NCI-H2081 (cell line): ENCODE measurements at places on chromosomes 3 and 15.

- peak; percentile 81 for DNase-seq
Measured at GRCh38 chr15:89143503-89144162, 55.4 kb downstream of the ABHD2 start.

DNA sequence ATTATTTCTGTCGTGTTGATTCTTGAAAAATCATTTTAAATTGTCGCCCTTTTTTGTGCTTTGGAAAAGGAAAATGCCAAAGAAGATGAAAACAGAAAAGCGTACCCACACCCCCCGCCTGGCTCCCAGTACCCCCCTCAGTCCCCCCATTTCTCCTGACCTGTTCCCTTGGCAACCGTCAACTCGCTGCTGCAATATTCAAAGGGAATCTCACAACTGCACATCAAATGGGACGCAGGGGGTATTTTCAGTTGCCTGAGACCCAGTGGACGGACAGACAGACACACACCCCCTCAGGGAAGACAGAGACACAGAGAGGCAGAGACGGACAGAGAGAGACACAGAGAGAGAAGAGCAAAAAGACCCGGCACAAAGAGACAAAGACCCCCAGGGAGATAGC, 83.5 kb upstream of the PRR20G start:
- DNase-seq: no peak

- no peak for DNase-seq
Measured at GRCh38 chr3:53824795-53825194, 21.4 kb downstream of the CHDH start.

DNA sequence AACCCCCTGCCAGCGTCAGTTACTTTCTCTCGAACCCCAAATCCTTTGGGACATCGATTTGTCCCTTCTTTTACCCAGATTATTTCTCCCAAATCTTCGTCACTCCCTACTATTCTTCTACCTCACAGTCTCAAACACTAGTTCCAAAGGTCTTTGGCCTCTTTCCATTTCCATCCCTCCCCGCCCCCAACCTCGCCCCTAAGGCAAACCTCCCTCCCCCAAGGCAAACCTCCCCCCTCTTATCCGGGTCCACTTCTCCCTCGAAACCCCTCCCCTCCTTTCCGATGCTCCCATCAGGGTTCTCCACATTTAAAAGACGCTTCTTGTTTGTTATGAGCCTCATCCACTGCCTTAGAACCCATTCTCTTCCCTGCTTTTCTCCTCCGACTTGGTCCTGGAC, 583 bp downstream of the EAF1 start:
- no peak for DNase-seq

GRCh38 chr3:107752202-107752990, 229.6 kb downstream of the BBX start:
- DNase-seq: peak; percentile 50

DNA sequence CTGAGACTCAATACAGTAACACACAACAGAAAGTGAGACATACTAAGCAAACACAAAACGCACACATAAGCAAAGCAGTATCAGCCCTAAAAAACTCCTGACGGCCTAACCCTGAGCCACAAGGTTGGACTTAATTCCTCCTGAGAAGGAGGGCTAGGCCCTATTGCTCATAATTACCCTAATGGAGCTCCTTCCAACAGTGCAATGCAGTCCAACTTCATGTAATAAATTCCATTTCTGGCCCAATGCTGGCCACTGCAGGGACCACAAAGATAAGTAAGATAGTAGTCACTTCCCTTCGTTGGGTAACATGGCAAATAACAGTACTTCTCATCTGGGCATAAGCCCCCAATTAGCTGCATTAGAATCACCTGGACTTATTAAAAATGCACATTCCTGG, 4.2 kb downstream of the VPS39 start:
- no peak for DNase-seq

GRCh38 chr3:184236033-184236410, 6.6 kb downstream of the VWA5B2 start:
- no peak for DNase-seq

GRCh38 chr3:150145659-150146058, 175.0 kb upstream of the PFN2 start:
- no peak for DNase-seq

- no peak for DNase-seq
Measured at GRCh38 chr15:29765898-29766527, 56.3 kb downstream of the TJP1 start.

- DNase-seq: no peak
Measured at GRCh38 chr3:13657660-13658435, 108.9 kb downstream of the FBLN2 start.

DNA sequence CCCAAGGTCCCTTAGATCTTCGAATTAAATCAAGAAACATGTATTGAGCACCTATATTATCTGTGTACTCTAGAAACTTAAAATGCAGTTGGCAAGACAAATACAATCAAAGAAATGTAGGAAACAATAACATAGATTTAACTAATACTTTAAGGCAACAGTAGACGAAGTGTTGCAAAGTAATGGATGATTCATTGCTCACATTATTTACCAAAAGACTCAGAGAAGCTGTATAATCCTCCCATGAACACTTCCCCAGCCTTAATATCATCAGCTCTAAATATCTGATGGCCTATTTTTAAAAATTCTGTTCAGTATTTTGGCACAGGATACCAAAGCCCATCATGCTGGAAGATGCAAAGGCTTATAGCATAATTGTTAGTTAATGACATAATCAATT, 272.1 kb upstream of the TTC14 start:
- DNase-seq: no peak

GRCh38 chr15:34436126-34436955, 1.3 kb downstream of the GOLGA8A start:
- DNase-seq: no peak

- no peak for DNase-seq
Measured at GRCh38 chr3:189999718-190000117, 121.0 kb downstream of the P3H2 start.

DNA sequence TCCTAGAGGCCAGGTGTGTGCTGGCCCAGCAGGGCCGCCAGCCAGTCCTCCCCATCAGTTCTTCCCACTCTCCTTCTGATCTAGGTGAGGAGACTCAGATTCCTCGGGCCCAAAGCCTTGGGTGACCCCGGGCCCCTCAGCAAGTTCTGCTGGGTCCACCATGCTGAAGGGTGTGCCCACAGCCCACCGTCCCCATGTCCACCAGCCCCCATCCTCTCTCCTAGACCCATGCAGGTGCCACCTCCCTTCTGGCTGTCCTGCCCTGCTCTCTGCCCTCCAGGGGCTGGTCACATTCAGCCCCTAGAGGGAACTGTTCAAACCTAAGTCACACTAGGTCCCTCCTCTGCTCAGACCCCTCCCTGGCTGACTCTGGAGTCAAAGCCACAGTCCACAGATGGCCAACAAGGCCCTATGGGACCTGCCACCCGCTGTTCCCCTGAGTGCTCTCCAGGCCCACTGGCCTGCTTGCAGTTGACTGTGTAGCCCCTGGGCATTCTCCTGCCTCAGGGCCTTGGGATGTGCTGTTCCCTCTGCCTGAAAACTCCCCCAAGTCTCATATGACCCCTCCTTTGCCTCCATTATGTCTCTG, 878 bp upstream of the TLR9 start:
- DNase-seq: no peak

DNA sequence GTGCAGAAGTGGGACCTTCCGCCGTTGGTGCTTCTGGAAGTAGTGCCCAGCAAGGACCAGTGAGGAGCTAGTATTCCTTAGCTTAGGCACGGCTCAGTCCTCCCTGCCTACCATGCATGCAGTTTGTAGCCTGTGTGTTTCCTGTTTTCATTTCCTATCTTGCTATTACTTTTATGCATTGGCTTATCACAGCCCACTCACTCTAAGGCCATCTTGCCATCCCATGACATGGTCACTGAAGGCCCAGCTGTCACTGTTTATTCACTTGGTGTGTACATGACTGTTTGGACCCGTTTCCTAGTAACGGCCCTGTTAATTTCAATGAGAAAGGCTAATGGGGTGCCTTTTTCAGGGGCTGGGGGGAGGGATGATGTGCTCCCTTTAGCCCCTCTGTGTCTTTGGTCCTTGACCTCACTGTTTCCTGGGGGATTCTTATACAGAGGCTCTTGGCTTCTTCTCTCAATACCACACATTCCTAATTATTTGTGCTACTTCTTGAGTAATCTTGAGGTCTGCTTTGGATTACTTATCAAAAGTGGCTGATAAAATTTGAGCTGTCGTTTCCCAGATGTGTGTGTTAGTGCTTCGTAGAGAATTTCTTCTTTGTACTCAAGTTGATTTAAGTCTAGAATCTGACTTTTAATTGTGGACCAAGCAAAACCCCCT, 24.5 kb upstream of the TRAK1 start:
- DNase-seq: peak; percentile 14

- DNase-seq: no peak
Measured at GRCh38 chr15:58139989-58140522, 1.9 kb downstream of the AQP9 start.

DNA sequence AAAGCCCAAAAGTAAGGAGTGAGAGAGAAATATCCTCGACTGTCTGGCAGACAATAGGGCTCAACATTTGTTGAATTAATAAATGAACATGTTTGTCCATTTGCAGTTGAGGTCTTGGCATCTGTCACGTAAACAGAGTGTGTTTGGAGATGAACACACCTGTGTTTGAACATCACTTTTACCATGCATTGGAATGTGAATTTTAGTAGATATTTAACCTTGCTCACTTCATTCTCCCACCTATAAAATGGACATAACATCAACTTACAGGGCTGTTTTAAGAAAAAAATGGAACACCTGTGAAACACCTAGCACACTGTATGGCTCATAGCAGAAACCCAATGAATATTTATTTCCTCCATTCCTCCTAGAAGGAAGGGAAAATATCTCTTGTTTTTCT, 204.8 kb downstream of the KCNMB2 start:
- DNase-seq: no peak

DNA sequence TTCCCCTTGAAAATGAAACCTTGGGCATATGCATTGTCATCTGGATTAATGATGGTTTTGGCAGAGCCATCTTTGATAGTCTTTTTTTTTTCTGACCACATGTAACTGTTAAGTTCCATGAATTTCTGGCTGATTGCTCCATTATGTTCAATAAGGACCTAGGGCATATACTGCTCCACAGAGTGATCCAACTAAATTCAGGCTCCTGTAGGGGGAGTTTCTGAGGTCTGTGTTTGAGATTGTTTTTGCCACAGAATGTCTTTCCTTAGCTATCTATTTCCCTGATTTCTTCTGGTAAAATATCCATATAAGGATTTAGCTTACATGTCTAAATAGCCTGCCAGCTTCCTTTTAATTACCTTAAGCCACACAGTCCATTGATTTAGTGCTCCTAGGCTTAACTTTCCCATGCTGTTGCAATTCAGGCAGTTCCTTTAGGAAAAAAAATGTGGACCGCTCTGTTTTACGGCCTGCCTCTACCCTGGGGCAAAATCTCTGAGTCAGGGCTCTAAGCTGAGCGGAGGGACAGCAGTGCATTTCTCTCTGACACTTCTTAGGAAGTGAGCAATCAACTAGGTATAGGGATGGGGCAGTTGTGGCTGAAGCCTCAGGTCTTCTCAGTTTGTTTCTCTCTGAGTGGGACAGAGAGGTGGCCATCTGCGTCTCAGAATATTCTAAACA, 796.2 kb downstream of the NR2F2 start:
- DNase-seq: no peak

DNA sequence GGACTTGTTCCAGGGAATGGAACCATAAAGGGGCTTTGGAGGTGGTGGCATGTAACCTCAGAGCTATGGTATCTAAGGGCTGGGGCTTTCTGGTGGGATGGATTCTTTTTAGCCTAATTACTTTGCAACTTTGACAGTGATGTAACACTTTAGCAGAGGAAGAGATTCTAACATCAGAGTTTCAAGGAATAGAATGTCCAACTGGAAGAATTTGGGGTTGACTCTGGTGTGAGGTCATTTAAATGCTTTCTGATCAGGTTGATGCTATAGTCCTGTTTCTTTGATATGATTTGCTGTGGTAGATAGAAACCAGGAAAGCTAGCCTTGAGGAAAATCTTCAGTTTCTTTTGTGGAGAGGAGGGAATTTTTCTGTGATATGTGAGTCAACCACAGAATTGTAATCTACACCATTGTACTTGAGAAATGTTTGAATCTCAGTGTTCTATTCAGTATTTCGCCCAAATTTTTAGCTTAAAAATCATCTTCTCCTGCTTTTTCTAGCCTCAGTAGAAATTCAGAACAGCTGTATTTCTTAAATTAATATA, 40.0 kb downstream of the ATP2C1 start:
- no peak for DNase-seq

- no peak for DNase-seq
Measured at GRCh38 chr15:76988867-76989780, 5.8 kb upstream of the PSTPIP1 start.

- peak; percentile 90 for DNase-seq
Measured at GRCh38 chr3:159813822-159814531, 174.7 kb upstream of the IL12A start.

DNA sequence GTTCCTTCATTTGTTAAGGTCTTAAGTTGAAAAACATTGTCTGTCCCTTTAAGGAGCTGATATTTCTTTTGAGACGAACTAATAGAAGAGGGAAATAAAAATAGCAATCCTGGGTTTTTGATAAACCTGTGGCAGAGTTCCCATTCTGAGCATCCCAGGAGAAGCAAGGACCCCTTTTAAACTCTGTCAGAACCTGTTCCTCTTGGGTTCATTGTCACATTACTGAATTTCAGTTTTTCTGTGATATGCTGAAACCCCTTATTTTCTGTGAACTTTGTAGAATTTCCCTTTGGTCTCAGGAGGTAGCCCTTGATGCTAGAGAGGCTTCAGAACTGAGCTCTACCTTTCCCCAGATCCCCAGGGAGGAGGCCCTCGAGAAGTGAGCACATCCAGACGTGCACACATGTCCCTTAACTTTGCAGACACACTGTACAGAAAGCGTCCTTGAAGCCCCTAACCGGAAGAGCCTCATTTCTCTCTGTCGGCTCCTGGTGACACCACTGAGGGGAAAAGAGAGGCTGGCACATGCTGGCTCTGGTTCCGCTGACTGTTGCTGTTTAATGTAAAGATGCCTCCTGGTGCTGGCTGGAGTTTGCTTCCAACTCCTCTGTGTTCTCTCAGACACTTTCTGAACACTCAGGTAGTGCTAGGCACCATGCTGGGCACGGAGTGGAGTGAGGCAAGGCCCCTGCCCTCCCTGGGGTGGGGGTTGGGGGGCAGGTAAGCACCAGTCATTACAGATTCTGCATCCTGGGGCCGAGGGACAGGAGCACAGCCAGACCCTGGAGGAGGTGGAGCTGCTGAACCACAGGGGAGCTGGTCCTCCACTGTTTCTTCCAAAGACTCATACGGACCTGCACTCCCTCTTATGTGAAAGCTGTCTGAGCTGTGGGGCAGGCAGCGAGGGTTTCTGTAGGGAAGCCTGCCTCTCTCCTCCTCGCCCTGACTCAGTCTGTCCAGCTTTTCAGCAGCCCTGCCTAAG, 77.5 kb downstream of the CHDH start:
- no peak for DNase-seq

DNA sequence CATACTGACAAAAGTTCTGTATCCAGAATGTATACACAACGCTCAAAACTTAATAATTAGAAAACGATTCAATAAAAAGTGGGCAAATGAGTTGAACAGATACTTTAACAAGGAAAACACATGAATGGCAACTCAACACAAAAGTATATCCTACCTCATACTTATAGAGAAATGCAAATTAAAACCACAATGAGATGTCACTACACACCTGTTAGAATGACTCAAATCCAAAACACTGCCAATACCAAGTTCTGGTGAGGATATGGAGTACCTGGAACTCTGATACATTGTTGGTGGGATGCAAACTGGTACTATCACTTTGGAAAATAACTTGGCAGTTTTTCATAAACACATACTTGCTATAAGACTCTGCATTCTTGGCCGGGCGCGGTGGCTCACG, 42.1 kb downstream of the PRTG start:
- DNase-seq: no peak

- peak; percentile 9 for DNase-seq
Measured at GRCh38 chr3:50630877-50631276, 13.9 kb downstream of the MAPKAPK3 start.
